Natural killer cell (primary cell): ENCODE measurements at places on chromosomes 12 and 14. TPM values are rescaled to one million over a fixed set of nuclear protein-coding genes. Genes with fewer than 3 reads are reported as not detected.

The CLEC6A gene
- not detected for total RNA-seq

The LRP1-AS gene
- not detected for total RNA-seq

The DDX24 gene
- 357 TPM for total RNA-seq

The PLEKHG7 gene
- total RNA-seq: 0.63 TPM

The FLRT2 gene
- not detected for total RNA-seq

The GLIPR1 gene
- 106 TPM for total RNA-seq

The SLC17A8 gene
- not detected for total RNA-seq

The SPIC gene
- total RNA-seq: not detected

The CD69 gene
- 739 TPM for total RNA-seq

The NCOR2 gene
- 125 TPM for total RNA-seq

The SYNE3 gene
- total RNA-seq: 15.4 TPM

The INHBE gene
- total RNA-seq: not detected

The RASSF9 gene
- not detected for total RNA-seq

The HOXC9 gene
- total RNA-seq: not detected

The B3GNT4 gene
- total RNA-seq: 0.25 TPM

The RNF212B gene
- not detected for total RNA-seq

The FBLN5 gene
- total RNA-seq: 1.1 TPM

The ADAMTS20 gene
- total RNA-seq: not detected

The RNASE3 gene
- 0.72 TPM for total RNA-seq

The ENDOU gene
- total RNA-seq: 0.20 TPM

The KLRB1 gene
- total RNA-seq: 216 TPM

The GSC gene
- 0.77 TPM for total RNA-seq

The PRH2 gene
- total RNA-seq: not detected

The TAS2R43 gene
- 4.5 TPM for total RNA-seq

The DEGS2 gene
- total RNA-seq: 0.60 TPM

The KRT83 gene
- not detected for total RNA-seq

The KLRC4 gene
- total RNA-seq: 15.9 TPM

The LRP1 gene
- 9.5 TPM for total RNA-seq

The OR4K14 gene
- not detected for total RNA-seq

The ITGB7 gene
- total RNA-seq: 441 TPM

The GPR84 gene
- 4.9 TPM for total RNA-seq

The RERG gene
- not detected for total RNA-seq

The TRMT5 gene
- 1.7 TPM for total RNA-seq

The CPNE6 gene
- total RNA-seq: not detected

The STYK1 gene
- total RNA-seq: 2.0 TPM

The CIDEB gene
- total RNA-seq: 40.0 TPM

The HOXC11 gene
- total RNA-seq: not detected

The GUCY2C gene
- not detected for total RNA-seq

The CD163L1 gene
- total RNA-seq: not detected
